ENCODE measurements at places on chromosomes 7 and 10.

DNA sequence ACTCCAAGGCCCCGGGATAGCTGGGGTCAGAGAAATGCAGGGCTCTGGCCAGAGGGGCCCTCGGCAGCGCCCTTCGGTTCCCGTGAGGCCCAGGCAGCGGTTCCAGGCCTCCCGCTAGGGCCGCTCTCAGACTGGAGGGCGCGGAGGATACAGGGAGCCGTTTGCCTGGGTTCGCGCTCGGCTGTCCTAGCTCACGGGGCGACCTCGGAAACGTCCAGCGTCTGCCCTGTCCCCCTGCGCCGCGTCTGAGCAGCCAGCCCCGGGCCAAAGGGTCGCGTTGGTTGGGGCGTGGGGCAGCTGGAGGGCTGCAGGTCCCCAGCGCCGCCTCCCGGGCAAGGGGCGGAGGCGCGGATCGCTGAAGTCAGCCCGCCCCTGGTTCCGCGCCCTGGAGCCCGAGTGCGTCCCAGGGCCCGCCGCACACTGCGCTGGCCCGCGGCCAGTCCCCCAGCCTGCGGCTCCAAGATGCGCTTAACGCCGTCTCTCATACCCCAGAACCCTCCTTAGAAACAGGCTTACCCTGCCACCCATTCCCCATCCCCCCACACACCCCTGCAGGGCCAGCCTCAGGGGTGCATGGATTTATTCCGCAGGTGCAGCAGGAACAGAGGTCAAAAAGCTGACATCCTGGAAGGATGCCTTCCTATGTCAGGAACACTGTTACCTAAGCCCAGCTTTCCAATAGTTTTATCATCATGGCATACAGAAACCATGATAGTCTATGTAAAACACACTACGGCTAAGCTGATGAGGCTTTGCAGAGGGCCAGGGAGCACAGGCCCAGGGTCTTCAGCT lies 22.1 kb upstream of the OPN4 start:
- no peak for DNase-seq

- no peak for DNase-seq
Measured at GRCh38 chr7:2409745-2410414, 6.5 kb downstream of the CHST12 start.

DNA sequence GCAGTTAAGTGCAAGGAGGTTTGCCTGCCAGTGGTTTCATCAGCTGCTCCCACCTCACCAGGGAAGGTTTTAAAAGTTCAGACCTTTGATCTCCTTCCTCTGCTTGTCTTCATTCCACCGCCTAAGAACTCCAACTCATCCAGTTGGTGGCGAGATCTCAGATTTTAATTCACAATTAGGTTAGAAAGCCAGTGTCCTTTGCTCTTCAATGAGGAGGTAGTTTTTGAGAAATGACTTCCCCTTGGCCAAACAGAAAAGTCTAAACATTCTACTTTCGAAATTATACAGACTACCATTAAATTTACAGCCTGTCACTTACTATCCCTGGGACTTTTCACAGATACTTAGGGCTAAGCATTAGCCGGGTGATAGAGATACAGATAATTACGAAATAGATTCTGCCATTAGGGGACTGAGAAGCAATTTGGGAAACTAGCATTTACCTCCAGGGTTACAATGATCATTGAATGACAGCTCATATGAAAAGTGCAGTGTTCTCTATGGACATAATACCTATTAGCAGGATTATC lies 513.4 kb upstream of the GHITM start:
- DNase-seq, result no peak

DNA sequence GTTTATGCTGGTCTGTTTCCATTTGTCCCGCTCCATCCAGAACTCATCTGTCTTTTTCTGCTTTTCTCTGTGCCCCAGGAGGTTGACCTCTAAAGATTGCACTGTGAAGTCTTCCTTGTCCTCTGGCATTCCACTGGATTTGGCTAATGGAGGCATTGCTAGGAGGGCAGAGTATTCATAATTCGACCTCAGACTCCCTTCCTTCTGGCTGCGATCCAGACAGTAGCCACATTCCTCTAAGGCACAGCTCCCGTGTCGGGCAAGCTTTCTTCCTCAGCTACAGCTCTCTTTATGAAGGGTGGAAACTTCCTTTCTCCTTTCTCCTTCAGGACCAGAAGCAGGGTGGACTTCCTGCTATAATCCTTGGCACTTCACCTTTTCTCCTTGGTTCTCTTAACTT lies 175.9 kb downstream of the BAMBI start:
- no peak for DNase-seq

DNA sequence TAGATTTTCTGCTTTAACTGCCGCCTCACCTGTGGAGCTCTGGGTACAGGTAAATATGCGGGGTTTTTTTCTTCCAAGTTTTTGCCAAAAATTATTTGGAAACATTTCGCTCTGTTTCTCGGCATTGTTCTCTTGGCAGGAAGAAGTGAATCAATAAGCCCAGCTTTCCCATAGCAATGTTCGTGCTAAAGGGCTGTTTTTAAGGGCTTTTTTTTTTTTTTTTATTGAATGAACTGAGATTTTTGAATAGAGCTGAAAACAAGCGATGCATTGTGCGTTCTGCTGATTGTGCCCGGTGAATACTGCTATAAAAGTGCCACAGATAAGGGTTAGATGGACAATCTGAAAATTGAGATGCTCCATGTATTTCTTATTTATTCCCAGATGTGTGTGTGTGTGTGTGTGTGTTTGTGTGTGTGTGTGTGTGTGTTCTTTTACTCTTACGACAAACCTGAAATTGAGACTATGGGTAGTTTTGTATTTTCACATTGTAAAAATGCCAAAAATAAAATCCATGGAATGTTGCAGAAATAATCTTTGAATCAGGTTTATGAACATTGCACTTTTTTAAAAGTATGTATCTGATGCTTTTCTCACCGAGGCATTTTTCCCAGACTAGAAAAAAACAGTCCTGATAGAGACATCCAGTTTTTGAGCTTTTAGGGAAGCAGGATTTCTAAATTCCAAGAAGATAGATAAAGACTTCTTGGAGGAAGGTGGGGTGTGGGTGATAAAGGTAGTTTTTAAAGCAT lies 30.5 kb downstream of the KIAA1217 start:
- no peak for DNase-seq

DNA sequence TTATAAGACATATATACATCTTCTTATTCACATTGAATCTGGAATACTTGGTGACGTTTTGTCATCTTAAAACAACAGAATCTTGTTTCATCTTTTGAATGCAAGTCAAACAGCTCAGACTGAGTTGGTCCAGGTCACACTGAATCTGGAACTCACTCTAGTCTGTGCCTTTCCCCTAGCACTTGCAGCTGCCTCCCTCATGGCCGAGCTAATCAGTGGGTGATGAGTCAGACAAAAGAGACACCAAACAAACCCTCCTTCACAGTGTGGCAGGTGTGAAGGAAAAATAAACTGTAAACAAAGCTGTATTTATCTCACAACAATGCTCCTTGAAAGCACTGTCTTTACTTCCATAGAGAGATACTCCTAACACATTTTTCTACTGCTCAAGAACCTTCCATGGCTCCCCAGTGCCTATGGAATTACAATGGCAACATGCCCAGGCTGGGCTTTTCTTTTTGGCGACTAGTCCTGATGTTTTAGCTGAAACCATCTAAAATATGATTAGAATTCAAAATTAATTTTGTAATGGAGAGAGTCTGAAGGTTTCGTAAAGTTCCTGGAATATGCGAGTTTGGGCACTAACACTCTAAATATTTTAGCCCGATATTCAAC lies 140.0 kb downstream of the ZNF365 start:
- no peak for DNase-seq

- no peak for DNase-seq
Measured at GRCh38 chr7:107224374-107225223, 55.8 kb downstream of the HBP1 start.

- DNase-seq, result no peak
Measured at GRCh38 chr10:69837261-69837660, 35.6 kb downstream of the COL13A1 start.

DNA sequence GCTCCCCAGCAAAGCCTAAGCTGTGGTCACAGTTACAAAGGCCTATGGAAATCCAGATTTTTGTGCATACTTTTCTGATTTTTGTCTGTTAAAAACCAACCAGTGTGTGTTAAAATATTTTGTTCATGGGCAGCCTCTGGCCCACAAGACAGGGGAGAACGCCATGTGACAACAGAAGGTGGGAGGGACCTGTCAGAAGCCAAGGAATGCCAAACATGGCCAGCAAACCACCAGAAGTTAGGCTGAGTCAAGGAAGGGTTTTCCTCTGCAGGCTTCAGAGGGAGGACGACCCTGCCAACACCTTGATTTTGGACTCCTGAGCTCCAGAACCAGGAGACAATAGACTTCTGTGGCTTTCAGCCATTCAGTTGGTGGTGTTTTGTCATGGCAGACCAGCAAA lies 127.3 kb downstream of the CUL2 start:
- no peak for DNase-seq

DNA sequence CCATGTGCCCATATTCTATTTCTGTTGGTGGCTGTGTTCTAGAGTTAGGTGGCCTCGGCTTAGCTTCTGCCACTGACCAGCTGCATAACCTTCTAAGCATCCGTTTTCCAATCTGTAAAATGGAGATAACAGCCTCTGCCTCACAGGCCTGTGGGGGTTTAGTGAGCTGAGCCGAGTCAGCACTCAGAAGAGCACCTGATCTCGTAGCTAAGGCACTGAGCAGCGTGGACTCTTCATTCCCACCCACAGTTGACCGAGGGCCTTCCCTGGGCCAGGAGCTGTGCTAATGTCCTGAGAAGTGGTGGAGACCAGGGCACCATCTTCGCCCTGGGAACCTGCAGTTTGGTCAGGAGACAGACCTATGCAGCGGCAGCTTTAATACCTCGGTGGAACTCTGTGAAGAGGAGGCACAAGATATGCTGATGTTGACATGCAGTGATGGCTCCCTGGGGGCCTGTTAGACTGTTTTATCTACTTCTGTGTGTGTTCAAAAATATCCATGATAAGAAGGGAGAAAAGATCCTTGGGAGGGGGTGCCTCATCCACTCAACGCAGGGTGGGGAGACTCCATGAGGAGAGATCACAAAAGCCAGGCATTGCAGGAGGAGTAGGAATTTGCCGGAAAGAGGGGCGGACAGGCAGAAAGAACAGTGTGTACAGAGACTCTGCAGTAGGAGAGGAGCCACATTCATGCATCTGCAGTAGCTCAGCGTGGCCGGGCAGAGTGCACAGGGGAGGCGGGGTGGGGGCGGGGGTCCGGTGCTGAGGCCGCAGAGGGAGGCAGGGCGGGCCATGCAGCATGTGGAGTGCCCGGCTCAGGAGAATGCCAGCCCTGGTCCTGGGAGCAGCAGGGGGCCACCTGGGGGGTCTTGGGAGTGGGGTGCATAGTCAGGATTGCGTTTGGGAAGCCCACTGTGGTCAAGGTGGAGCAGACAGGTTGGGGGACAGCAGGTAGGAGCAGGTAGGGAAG lies 136.8 kb downstream of the C10orf105 start:
- DNase-seq, result no peak

GRCh38 chr10:7314170-7314569 lies 96.7 kb downstream of the SFMBT2 start:
- DNase-seq, result no peak

- no peak for DNase-seq
Measured at GRCh38 chr10:122462533-122463465, 1.4 kb downstream of the HTRA1 start.

DNA sequence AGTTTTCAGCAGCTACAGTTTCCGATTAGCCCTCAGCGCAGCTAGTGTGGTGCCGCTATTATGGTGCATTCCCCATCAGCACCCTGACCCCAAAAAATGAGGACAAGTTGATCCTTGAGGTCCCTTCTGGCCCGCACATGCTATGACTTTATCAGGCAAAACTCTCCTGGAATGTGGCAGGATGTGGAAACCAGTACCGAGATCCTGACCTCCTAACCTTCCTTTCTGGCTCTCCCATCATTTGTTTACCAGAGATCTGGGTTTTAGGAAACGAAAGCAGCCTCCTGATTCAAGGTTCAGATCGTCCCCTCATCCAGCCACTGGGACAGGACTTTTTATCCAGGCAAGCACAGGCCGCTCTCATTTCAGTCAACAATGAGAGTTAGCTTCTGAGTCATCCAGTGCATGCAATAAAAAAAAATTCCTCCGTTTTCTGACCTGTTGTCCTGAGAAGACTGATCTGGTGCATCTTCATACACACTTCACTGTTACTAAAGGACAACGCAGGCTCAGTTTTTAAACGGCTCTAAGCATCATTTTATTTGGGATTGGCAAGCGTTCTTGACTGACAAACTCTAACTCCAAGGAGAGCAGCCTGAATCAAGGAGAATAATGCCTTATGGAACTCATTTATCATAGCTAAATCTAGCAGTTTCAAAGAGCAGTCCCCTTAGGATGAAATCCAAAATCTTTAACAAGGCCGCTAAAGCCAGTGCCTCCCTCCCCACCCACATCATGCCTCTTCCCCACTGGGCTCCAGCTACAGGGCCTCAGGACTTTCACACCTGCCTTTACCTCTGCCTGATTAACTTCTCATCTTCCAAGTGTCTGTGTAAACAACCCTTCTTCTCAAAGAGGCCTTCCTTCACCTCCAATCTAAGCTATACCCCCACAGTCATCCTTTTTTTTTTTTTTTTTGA lies 17.1 kb downstream of the PDLIM1 start:
- no peak for DNase-seq

DNA sequence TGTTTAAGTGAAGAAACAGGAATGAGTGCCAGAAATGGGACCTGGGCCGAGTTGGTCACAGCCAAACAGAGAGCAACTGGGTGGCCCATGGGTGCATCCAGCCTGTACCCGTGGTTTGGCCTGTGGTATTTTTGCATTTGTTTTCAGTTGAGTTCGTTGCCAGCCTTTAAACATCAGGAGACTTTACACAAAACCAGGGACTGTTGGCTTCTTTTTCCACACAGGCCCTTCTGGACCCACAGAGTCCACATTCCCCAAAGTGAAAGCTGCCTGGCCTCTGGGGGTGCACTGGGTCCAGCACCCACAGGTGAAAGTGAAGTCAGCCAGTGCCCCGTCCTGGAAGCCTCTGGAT lies 54.1 kb upstream of the TNS3 start:
- no peak for DNase-seq

GRCh38 chr7:44308596-44309270 lies 16.7 kb downstream of the CAMK2B start:
- no peak for DNase-seq

DNA sequence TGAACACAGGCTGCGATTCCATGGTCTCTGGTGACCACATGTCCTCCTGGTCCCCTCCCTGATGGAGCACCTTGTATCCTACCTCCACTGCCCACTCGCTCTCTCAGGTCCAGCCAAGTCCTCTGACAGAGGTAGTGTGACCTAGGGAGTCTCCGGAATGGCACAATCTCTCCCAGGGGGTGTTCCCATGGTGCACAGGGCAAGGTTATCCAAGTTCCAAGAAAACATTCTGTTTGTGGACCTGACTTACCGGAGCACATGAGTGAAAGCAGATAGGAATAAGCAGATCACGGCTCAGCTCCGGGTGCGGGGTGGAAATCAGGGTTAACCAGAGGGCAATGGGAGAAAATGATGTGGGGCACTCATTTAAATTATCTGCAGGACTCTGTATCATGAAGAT lies 45.8 kb upstream of the INSIG1 start:
- DNase-seq, result no peak

Measured in activated CD4-positive, CD25-positive, alpha-beta regulatory T cell treated with anti-CD3 and anti-CD28 coated beads, Interleukin-2, amount 50 U/mL, for 72 hours (primary cell).